ENCODE measurements at places on chromosomes 3 and 15.

GRCh38 chr3:103089758-103090157 is 654.9 kb downstream of the ZPLD1 start:
- DNase-seq: no peak

GRCh38 chr3:123584284-123584987 is 417 bp downstream of the HACD2 start:
- DNase-seq: no peak

DNA sequence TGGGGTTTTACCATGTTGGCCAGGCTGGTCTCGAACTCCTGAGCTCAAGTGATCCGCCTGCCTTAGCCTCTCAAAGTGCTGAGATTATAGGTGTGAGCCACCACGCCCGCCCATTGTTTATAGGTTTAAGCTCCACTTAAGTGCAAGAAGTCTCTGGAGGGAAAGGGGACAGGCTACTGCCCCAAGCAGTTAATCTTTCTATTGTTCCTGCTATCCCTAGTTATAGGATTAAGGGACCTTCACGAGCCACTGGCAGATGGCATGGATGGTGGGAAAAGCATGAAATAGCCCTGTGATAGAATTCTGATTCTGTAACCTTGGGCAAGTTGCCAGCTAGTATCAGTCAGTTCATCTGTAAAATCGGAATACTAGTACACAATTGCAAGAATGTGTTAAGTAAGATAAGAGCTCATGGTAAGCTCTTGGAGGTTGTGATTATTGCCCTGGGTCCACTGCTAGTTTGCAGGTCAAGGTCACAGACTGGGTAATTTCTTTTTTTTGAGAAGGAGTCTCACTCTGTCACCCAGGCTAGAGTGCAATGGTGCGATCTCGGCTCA is 5.3 kb upstream of the RBPMS2 start:
- no peak for DNase-seq

- no peak for DNase-seq
These were observed 27.9 kb downstream of the FRG2C start for GRCh38 chr3:75692061-75692460.

GRCh38 chr3:126678693-126679317 is 23.9 kb upstream of the TXNRD3 start:
- no peak for DNase-seq

GRCh38 chr15:88878720-88879184 is 16.6 kb downstream of the HAPLN3 start:
- peak; percentile 70 for DNase-seq

GRCh38 chr3:66403323-66403990 is 97.4 kb downstream of the LRIG1 start:
- no peak for DNase-seq

DNA sequence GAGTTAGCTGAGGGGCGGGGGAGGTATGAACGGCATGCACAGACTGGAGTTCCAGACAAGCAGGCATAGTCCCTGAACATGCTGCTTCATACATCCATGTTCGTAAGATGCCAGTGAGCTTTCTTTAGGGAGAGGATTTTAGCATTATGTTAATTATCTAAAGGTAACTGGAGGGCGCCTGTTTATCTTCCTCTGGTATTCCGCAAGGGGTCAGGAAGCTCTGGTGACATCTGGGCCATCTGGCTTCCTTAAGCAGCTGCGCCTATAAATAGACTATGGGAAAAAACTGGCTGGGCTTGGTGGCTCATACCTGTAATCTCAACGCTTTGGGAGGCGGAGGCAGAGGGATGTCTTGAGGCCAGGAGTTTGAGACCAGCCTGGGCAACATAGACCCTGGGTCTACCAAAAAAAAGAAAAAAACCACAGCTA is 1.5 kb upstream of the FBXO22 start:
- DNase-seq: no peak
